ENCODE measurements at places on chromosomes 1 and 21. TPM values are rescaled to one million over a fixed set of nuclear protein-coding genes. Genes with fewer than 3 reads are reported as not detected.
A peak's percentile ranks its signal among the peaks of the same experiment; 100 is the strongest.

DNA sequence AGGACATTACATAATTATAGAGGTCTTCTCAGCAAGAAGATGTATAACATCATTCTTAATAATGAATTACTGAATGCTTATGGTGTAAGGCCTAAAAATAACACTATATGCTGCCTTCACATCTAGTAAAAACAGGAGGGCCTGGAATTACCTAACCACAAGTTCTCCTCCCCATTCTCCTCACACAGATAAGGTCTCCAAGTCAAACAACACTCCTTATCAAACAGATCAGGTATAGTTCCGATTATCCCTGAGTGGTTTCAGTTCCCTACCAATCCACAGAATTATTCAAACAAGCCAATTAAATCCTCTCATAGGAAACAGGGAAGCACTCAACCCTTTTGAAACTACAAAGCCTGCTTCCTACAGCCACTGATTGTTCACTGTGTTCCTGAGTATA lies 4.0 kb upstream of the AGBL4 start:
- DNase-seq, result no peak

GRCh38 chr1:21258331-21259134 lies 31.7 kb downstream of the ECE1 start:
- DNase-seq, result no peak

DNA sequence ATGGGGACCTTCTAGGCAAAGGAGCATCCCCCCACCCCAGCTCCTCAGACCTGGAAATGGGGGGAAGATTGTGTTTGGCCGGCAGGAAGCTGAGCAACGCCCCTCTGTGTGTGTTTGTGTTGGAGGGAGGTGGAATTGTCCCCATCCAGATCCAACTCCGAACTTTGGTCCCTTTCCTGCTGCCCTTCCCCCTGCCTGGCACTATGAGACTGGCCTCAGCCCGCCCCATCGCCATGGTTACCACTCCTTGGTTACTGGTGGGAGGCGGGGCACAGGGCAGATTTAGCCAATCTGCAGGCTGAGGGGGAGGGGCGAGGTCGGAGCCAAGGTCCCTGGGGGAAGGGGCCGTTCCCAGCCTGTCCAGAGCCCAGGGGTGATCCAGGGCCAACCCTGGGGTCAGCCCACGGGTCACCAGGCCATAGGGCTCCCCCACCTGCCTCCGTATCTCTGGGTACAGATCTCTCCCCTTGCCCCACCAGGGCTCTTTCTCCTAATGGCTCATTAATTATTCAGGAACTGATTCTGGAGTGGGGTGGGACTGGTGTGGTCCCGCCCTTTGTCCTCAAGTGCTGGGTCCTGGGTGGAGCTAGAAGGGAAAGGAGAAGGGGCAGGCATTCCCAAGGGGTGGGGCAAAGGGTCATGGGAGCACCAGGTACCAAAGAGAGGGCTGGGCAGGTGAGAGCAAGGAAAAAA lies 15.2 kb downstream of the PTPRF start:
- no peak for DNase-seq

GRCh38 chr1:35369922-35370671 lies 101.6 kb downstream of the ZMYM4 start:
- peak; percentile 90 for DNase-seq

DNA sequence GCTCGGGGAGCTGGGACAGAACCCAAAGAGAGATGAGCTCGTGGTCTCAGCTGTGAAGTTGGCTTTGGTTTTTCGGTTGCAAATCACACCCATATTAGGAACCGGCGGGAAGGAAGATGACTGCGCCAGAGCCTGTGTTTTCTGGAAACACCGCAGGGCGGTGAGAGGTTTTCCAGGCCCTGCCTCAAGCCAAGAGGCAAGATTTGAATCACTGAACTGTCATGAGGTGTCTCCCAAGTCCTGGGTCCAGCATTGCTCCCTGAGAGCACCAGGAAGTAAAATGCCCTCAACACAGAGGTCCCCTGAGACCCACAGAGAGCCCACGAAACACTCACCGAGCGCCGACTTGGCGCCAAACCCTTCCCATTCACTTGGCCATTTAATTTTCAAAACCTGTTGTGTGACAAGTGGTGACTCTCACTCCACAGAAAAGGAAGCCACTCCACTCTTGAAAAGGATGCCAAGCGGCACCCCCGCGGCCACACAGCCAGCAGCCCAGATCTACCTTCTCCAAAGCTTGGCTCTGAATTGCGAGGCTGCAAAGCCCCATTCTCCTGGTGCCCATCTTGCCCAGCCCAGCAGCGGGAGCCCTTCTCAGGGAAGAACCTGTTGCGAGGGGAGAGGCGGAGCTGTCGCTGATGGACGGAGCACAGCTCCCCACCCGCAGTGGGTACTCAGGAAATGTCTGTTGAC lies 99.0 kb upstream of the RUNX3 start:
- no peak for DNase-seq

- no peak for DNase-seq
Observed at GRCh38 chr1:192266645-192267044, 50.1 kb upstream of the RGS21 start.

GRCh38 chr1:219938706-219939105 lies 10.3 kb upstream of the SLC30A10 start:
- DNase-seq, result peak; percentile 51

Gene MAP10
- total RNA-seq, result 1.1 TPM

Gene RHOU
- total RNA-seq, result 0.83 TPM
